Stimulated activated CD8-positive, alpha-beta memory T cell treated with anti-CD3 and anti-CD28 coated beads, Interleukin-2, amount 100 ng/mL, for 1 hour (primary cell): ENCODE measurements at places on chromosomes 1 and 21.

GRCh38 chr1:29383746-29384371 lies 147.5 kb downstream of the PTPRU start:
- DNase-seq: no peak

GRCh38 chr1:189620471-189620870 lies 857.2 kb downstream of the BRINP3 start:
- no peak for DNase-seq

DNA sequence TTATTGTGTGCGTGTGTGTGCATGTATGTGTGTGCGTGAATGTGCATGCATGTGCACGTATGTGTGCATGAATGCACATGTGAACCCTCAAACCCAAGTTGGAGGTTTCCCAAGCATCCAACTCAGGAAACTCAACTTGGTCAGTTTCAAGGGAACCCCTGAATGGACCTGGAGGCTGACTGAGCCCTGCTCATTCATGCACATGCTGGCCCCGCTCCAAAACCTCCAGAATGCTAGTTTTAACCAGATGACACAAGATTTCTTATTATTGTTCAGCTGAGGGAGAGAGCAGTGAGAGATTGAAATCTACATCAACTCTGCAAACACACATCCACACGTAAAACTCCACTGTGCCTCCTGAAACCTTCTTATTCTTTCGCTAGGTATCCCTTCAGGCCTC lies 104.4 kb downstream of the OMA1 start:
- no peak for DNase-seq

- no peak for DNase-seq
Measured at GRCh38 chr1:21317035-21317689, 26.9 kb upstream of the ECE1 start.

GRCh38 chr21:21019681-21020080 lies 21.5 kb downstream of the NCAM2 start:
- DNase-seq: no peak

GRCh38 chr1:86546787-86547221 lies at the start of gene CLCA4:
Gene CLCA4, plus strand, starts transcription at chr1:86547078. Its CDS starts 42 bp downstream, at chr1:86547120.
- DNase-seq: no peak

DNA sequence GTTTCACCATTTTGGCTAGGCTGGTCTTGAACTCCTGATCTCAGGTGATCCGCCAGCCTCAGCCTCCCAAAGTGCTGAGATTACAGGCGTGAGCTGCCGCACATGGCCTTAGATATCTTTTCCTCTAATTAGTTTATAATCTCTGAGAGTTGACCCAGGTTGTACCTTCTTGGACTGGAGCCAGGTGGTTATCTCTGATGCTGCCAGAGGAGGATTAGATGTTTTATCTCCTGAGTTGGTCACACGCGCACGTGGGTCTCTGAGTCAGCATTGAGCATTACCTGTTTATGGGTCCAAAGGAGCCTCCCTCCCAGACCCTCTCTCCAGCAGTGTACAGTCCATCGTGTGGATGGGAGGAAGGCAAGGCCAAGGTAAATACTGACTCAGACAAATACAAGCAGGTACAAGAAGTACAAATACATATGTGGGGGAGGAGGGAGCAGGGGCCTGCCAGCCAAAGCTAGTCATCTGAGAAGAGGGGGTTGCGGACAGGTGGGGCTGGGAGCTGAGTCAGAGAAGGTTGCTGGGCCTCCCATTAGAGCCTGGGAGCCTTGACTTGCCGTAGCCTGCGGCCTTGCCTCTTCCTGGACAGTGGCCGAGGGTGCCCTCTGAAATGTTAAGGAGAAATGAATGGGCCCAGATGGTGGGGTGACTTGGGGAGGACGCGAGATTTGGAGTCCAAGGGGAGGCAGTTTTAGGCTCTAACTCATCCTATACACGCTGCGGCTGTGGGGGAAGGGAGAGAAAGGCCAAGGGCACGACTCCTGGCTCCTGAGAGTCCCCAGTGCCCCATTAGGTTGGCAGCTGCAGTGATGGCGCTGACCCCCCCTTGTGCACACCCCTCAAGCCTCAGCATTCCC lies 13.1 kb downstream of the IL6R start:
- no peak for DNase-seq

DNA sequence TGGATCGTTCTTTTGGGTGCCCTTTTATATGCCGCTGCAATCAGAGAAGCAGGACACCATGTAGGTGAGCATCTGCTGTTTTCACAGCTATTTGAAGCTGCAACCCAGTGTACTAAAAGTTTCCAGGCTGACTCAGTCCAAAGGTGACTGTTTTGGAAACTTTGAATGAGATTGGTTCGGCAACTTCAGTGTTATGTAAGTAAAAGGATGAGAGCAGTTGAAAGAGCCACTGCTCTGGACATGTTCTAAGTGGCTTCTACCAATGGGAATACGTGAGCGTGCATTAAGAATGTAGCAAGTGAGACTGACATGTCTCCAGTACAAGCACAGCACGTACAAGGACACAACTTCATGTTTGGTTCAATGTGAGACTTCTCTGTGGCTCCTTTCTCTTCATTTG lies 55.6 kb downstream of the DDR2 start:
- DNase-seq: no peak

DNA sequence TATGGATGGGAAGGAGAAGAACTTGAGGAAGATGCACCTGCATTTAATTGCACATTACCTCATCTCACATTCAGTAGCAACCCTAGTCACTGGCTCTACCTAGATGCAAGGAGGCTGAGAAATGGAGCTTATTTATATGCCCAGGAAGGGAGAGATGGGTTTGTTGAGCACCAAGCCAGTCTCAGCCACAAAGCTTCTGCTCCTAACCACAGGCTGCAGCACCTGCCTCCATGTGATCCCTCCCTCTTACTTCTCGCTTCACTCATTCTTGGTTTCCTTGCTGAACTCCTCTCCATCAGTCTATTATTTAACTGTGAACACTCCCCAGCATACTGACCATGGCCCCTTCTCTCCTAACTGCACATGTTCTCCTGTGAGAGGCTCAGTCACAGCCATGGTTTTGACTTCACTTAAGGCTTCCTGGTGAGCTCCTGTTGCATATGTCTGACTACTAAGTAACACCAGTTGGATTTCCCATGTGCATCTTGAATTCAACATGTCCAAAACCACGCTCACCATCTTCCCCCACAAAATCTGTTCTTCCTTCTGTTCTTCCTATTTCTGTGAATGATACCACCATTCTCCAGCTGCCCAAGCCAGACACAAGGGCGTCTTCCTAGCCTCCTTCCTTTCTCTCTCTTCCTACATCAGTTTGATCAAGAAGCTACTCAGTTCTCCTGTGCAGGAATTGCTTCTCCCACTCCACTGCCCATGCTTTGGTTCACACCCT lies 139.8 kb downstream of the AK5 start:
- DNase-seq: no peak

DNA sequence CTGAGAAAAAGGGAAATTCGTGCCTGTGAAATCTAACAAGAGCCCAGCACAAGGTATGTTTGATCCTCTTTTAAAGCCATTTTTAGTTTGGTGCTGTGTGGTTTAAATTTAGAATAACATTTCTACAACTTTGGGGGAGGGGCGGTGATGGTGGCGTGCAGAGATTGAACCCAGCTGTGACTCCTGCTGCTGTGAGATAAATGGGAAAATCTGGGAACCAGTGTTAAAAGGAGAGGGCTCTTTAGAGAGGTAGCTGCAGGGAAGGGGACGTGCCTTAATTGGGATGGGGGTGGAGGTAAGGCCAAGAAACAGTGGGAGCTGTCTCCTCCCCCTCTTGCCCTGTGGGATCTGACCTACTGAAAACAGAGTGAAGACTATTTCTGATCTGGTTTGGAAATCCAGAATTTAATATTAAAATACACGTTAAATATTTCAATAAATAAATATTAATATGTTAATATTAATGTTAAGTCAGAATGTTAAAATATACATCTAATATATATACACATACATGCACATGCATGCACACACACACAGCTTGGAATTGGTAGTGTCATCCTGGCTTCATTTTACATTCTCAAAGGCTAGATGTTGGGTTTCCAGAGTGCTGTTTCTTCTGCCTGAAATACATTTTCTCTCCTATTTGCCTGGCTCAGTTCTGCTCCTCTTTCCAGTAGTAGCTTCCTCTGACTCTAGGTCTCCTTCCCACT lies 30.1 kb upstream of the DNAJC6 start:
- no peak for DNase-seq

GRCh38 chr1:81654147-81654546 lies 146.6 kb upstream of the ADGRL2 start:
- DNase-seq: no peak

GRCh38 chr1:222995620-222996309 lies 147.3 kb downstream of the TLR5 start:
- DNase-seq: no peak

GRCh38 chr1:66415281-66415680 lies 118.7 kb upstream of the SGIP1 start:
- no peak for DNase-seq

GRCh38 chr1:6690186-6690585 lies 11.4 kb downstream of the DNAJC11 start:
- DNase-seq: no peak

GRCh38 chr1:207841901-207842300 lies 69.0 kb downstream of the CD34 start:
- DNase-seq: no peak

GRCh38 chr1:199701726-199702125 lies 325.8 kb upstream of the NR5A2 start:
- DNase-seq: no peak

DNA sequence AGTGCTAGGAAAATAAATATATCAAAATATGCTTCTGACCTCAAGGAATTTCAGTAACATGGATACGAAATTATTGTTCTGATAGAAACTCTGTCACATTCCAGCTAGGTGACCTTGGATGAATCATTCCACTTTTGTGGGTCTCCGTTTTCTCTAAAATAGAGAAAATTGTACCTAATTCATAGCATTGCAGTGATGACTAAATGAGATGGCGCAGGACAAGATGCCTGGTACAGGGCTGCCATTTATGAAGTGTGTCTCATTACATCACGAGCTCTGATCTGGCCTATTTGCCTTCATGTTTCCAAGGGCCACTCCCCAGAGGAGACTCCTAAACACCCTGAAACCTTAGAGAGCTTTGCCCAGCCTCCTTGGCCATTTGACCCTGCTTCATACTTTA lies 480.0 kb upstream of the USP24 start:
- DNase-seq: no peak

GRCh38 chr1:106978477-106979322 lies 77.8 kb upstream of the PRMT6 start:
- no peak for DNase-seq

DNA sequence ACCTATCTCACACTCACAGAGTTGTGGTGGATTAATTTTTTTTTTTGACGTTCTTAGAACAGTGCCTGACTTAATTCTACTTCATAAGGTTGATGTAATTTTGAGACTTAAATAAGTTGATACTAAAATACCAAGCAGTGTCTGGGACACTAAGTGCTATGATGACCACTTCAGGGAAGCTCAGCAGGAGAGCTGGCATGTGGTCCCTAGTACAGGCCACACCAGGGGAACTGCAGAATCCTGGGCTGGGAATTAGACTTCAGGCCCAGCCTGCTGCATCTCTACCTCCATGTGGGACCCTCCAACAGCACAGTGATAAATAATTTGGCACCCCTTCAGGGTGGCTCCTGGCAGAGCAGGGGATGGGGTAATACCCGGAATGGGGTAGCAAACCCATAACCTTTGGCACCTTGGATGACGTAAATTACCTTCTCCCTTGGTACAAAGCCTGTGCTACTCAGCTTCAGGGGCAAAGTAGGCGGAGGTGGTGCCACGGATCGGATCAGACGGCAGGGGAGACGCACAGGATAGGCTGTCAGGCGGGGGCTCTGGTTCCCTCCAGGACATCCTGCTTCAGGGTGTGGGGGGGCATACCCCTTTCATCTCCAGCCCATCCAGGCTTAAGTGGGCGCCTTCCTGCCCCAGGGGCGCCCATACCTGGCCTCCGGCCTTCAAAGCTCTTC lies 4.8 kb downstream of the MFSD2A start:
- DNase-seq: no peak

- DNase-seq: no peak
Measured at GRCh38 chr1:66300972-66301451, 232.9 kb upstream of the SGIP1 start.

- DNase-seq: no peak
Measured at GRCh38 chr1:25041916-25042315, 111.8 kb upstream of the RUNX3 start.

DNA sequence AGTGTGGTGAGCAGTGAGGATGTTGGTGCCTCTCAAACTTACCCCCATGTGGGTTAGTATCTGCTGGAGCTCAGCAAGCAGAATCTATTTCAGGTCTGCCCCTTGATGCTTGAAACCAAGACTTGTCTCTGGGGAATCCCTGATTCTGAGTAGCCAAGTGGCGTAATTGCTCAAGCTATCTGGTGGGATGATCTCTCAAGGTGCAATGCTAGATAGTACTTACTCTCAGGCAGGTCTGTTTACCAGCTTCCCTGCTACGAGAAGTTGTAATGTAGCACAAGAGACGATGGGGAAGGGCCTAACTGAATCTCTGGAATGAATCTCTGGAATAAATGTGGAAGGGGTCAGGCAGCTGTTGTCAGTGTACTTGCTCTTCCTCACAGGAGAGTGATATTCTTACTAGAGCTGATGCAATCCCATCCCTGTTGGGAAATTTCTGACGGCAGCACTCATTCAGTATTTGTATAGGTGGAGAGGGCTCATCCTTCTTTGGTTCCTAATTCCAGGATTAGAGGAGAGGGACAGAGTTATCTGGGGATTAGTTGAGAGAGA lies 65.4 kb downstream of the MACF1 start:
- no peak for DNase-seq

DNA sequence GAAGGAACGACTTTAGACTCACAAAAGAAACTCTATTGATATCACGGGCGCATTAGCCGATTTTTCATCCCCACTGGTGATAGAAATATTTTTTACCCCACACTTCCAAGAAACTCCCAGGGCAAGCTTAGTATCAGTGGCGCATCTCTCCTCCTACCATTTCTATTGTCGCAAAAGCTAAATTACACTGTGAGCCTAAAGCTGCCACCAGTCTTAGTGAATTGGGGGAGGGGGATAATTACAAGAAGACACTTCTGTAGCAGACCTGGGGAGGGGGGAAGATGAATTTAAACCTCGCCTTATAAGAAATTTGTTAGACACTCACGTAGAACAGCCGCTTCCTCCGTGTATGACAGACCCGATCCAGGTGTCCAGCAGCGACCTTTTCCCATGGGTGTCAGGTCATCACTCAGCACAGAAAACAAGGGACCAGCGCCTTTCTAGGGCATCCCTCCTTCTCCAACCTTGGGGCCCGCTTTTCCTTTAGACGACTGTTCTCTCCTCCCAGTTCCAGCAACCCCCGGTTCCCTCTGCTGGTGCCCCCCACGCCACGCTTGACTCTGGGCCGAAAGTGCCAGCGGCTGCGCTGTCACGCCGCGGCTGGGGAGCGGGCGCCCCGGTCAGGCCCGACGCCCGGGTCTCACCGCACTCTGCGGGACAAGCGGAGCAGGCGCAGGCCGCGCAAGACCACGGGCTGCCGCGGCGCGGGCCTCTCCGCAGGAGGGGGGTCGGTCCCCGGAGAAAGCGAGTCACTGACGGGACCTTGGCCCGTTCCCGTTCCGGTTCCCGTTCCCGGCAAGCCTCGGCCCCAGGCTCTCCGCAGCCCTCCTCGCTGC lies 821 bp downstream of the PHC2 start:
- no peak for DNase-seq

- no peak for DNase-seq
Measured at GRCh38 chr1:3919706-3920105, 19.6 kb upstream of the C1orf174 start.
